ENCODE measurements at places on chromosomes 12 and 14.

GRCh38 chr12:17489452-17489851 lies 600.5 kb downstream of the RERGL start:
- no peak for DNase-seq

- DNase-seq = no peak
Observed at GRCh38 chr12:1805441-1806081, 14.8 kb upstream of the LRTM2 start.

DNA sequence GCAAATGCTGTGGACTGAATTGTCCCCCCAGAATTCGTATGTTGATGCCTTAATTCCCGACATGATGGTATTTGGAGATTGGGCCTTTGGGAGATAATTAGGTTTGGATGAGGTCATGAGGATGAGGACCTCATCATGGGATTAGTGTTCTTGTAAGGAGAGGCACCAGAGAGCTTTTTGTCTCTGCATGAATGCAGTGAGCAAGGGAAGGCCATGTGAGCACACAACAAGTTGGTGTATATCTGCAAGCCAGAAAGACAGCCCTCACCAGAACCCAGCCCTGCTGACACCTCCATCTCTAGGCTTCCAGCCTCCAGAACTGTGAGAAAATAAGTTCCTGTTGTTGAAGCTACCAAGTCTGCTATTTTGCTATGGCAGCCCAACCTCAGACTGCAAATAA lies 51.9 kb upstream of the SMCO2 start:
- no peak for DNase-seq

DNA sequence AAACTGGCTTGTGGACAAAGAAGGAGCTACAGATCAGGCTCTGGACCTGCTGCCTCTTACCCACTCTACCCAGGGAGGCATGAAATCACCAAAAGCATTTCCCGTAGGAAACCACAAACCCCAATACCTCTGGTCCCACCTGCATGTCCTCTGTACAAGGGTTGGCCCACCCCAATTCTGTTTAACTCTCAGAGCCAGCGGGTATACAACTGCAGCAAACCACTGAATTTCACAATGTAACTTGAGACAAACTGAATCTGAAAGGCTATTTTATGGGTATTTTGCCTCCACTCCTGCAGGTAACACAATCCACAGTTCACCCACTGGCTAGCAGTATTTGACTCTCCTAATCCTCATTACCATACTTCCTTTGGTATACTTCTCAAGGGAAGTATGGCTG lies 16.5 kb downstream of the SIX1 start:
- no peak for DNase-seq

DNA sequence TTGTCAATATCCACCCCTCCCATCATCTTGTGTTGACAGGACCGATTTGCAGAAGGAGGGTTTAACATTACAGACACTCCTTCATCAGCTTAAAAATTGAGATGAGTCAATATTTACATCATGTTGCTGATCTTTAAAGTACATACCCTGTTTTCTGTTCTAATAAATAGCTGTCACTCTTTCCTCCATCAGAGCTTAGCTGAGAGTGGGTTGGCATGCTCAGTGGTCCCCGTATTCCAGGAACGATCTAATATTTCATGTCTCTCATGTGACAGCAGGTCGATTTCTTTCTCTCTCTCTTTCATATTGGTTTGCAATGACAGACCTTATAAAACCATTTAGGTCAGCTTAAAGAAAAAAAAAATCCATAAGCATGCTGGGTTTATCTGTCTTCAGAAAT lies 950.6 kb downstream of the GALC start:
- DNase-seq = no peak

DNA sequence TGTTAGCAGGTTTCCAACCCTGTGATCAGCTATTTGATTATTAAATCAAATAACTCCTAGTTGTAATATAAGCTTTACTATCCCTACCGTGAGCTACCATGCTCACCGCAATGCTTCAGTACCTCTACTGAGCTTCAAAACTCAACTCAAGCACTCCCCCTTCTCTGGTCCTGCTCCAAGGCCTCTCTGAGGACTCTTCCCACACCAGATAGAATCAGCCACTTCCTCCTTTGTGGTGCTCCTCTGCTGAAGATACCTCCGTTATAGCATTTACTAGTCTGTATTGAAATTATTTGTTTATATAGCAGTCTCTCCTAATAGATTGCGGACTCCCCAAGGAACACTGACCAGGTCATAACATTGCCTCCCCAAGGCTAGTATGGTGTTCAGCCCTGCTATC lies 17.5 kb downstream of the AREL1 start:
- no peak for DNase-seq

DNA sequence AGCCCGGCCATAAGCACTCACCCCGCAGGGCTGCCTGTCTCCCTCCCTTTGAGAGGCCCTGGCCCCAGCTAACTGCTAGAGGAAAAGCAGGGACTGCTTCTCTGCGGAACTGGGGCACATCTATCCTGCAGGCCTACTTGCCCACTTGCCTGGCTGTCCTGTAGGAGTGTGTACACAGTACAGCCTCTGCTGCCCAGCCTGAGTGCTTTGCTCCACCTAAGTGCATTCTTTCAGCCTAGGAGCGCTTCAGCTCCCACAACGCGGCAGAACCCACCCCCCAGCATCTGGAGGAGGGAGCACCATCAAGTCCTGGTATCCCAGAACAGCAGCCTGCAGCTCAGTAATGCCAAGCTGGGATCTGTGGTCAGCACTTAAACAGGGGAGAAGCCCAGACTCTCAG lies 79.9 kb upstream of the CD163 start:
- no peak for DNase-seq

- DNase-seq = no peak
Observed at GRCh38 chr12:129901254-129901653, 2.6 kb downstream of the TMEM132D start.

DNA sequence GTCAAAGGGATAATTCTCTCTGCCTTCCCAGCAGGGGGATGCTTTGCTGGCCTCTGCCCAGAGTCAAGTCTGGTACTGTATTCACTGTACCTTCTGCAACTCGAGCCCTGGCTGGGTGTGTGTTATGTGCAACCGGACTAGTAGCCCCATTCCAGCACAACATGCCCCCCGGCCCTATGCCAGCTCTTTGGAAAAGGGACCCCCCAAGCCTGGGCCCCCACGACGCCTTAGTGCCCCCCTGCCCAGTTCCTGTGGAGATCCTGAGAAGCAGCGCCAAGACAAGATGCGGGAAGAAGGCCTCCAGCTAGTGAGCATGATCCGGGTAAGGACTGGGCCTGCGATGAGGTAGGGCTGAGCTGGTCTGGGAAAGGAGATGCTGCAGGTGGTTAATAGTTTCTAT lies 3.3 kb downstream of the RNF31 start:
- DNase-seq = no peak

DNA sequence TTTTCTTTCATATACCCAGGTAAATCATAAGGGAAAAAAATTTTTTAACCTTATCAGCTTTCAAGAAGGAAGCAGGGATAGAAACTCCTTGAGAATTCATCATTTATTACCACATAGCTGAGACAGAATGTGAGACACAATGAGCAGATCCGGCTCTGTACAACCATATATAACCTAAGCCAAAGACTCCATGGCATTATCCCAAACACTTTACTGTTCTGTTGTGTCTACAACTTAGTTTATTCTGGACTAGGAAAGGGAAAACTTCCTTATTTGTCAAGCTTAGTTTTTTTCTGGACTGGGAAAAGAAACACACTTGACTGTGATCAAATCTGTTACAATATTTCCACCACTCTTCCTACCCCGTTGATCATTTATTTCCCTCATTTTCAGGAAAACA lies 38.3 kb upstream of the CATSPERB start:
- DNase-seq = no peak

DNA sequence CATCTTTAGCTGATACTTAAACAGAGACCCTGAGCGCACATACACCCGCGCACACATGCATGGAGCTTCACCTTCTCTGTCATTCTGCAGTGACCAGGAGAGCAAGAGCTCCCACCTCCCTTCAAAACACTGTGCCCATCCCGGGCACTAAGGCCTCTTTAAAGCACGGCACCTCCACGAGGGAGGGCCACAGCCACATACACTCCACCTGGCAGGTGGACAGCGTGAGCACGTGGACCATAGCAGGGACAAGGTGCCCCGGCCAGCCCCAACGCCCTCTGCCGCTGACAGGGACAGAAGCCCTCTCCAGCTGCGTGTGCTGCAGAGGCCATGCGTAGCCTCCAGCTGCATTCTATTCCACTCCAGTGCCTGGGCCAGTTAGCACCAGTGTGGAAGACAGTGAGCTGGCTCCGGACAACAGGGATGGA lies 5.4 kb downstream of the GAPDH start:
- no peak for DNase-seq

DNA sequence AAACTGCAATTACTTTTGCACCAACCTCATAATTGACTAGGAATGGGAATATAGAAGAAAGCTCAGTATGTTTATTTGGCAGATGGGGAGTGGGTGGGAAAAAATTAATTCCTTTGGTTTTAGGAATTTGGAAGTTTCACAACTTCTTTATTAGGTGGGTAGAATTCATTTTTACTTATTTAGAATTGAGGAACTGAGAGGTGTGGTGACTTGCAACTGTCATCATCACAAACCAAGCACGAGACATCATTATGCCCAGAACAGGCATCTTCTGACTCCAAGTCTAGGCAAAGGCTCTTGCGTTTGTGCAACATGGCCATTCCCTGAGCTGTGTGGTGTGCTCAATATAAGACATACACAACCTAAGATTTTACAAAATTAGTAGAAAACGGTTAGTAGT lies 380.0 kb downstream of the ATP23 start:
- no peak for DNase-seq

- peak; percentile 89 for DNase-seq
Observed at GRCh38 chr12:92068459-92068858, 77.2 kb downstream of the BTG1 start.

GRCh38 chr14:94575730-94576585 lies 5.3 kb upstream of the SERPINA5 start:
- no peak for DNase-seq

DNA sequence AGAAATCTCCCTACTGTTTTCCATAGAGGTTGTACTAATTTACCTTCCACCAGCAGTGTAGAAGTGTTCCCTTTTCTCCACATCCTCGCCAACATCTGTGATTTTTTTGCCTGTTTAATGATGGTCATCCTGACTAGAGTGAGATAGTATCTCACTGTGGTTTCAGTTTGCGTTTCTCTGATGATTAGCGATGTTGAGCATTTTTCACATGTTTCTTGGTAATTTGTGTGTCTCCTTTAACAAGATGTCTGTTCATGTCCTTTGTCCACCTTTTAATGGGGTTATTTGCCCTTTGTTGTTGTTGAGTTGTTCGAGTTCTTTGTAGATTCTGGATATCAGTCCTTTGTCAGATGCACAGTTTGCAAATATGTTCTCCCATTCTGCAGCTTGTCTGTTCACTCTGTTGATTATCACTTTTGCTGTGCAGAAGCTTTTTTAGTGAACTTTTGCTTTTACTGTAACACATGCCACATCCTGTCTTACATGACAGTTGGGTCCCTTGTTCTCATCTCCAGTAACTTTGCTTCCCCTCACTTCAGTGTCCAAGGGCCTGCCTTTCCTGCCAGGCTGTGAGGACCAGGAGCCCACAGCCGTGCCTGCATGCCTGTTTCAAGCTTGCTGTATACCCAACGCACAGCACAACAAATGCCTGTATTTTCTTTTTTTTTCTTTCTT lies 64.9 kb downstream of the SPRING1 start:
- DNase-seq = no peak

- DNase-seq = no peak
Observed at GRCh38 chr12:6377667-6377994, 2.3 kb upstream of the SCNN1A start.

DNA sequence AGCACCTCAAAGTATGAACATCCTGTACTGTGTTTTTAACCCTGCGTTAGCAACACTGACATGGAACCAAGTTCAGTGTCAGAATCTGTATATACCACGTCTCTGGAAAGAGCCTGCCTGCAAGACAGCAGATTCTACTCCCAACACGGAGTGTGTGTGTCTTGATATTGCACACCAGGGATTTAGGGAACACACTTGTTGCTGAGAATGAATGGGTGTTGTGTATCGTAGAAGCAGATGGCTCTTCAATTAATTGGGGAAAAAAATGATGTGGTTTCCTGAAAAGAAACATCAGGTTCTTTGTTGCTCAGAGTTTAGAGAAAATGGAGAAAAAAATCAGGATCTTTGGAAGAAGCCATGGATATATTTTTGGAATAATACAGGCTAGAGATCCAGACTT lies 170.8 kb downstream of the EGLN3 start:
- no peak for DNase-seq

GRCh38 chr14:36556811-36557433 lies 25.5 kb downstream of the NKX2-8 start:
- DNase-seq = peak; percentile 4

- no peak for DNase-seq
Observed at GRCh38 chr12:95291501-95291900, 73.9 kb downstream of the VEZT start.

GRCh38 chr14:21656980-21657379 lies 3.3 kb downstream of the OR4E2 start:
- no peak for DNase-seq

DNA sequence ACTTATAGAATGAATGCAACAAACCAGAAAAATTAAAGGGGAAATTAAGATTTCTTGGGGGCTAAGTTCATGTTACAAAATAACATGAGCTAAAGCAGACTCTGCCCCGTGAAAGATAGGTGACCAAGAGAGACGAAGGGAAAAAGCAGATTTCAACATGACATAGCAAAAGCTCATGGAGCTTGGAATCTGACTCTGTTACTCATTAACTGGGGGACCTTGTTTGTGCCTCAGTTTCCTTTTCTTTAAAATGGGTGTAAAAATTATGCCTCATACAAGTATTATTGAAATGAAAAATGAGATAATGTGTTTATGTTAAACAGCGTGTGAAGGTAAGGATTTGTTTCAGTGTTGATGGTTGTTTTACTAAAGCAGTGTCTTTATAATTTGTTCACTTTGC lies 11.5 kb downstream of the BICDL1 start:
- DNase-seq = no peak

DNA sequence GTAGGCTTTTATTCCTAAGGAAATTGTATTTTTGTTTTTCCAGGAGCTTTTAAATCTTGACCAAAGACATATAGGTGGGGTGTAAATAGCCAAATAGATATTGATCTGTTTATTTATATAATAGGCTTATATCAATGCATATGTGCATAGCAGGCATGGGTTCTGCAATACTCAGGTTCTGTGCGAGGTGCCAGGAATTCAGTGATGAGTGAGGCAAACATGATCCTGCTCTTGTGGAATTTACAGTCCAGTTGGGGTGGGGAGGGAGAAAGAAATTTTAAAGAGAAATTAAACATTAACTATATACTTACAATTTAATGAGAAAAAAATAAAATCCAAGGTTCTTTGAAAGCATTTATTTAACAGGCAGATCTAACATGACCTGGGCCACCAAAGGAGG lies 160.3 kb upstream of the HIF1A start:
- DNase-seq = no peak

GRCh38 chr14:32318087-32318795 lies 10.9 kb upstream of the AKAP6 start:
- DNase-seq = no peak

DNA sequence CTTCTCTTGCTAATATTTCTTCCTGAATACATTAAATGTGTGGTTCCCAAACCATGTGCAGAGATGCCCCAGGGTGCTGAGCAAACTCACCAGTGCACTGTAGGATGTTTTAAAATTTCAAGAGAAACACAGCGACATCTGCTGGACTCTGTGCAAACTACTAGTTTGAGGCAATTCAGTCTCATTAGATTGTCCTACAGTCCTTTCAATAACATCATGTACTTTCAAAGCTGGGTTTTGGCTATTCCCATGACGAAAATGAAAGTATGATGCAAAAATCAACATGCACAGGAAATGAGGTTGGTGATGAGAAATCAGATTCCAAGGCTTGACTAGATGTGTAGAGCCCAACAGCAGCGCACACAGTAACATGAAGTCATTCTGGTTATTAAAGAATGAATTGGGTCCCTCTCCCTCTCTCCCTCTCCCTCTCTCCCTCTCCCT lies 66.3 kb downstream of the CLIP1 start:
- DNase-seq = peak; percentile 58

GRCh38 chr14:74038020-74038859 lies 19.1 kb downstream of the BBOF1 start:
- DNase-seq = peak; percentile 58

All from NCI-H2227 treated with DMSO at 0.1 percent for 48 hours (cell line).